Ovary (tissue), 10 donors: ENCODE measurements at places on chromosomes 1 and 21. TPM values are rescaled to one million over a fixed set of nuclear protein-coding genes. Genes with fewer than 3 reads are reported as not detected.

Gene SLC6A17
- 0.05 TPM for total RNA-seq

Gene NHLH1
- 0.10 TPM for total RNA-seq

Gene RBM15
- 23.3 TPM for total RNA-seq

Gene SLC5A3
- 14.9 TPM for total RNA-seq

Gene LHX8
- total RNA-seq = not detected

Gene MATN1
- 0.72 TPM for total RNA-seq

Gene CD1B
- total RNA-seq = not detected

Gene EXTL1
- total RNA-seq = 3.7 TPM

Gene IRF6
- total RNA-seq = 5.4 TPM

Gene ATP1A1
- total RNA-seq = 279 TPM

Gene PAQR6
- total RNA-seq = 1.6 TPM

Gene ZSWIM5
- 11.0 TPM for total RNA-seq

Gene MAN1C1
- total RNA-seq = 20.0 TPM

Gene LAD1
- 4.4 TPM for total RNA-seq

Gene CYP4A22
- not detected for total RNA-seq

Gene CLDN17
- not detected for total RNA-seq

Gene SPATA45
- not detected for total RNA-seq

Gene PDE9A
- 6.9 TPM for total RNA-seq

Gene TRIM58
- total RNA-seq = 0.83 TPM

Gene LIN28A
- total RNA-seq = not detected

Gene PTPRC
- 17.5 TPM for total RNA-seq

Gene LCE3E
- total RNA-seq = not detected

Gene GPR157
- total RNA-seq = 4.8 TPM

Gene HES4
- 4.5 TPM for total RNA-seq

Gene POLR3GL
- 26.9 TPM for total RNA-seq

Gene C1orf21
- total RNA-seq = 64.2 TPM

Gene SPTA1
- total RNA-seq = 0.25 TPM

Gene LMOD1
- 92.6 TPM for total RNA-seq

Gene BSND
- 0.10 TPM for total RNA-seq

Gene C1orf185
- total RNA-seq = not detected

Gene PRAMEF9
- not detected for total RNA-seq

Gene SH3BGR
- total RNA-seq = 1.8 TPM

Gene RIMKLA
- 0.15 TPM for total RNA-seq

Gene LAMTOR5
- total RNA-seq = 103 TPM

Gene RPS27
- 5,494 TPM for total RNA-seq

Gene CATSPERE
- 3.2 TPM for total RNA-seq

Gene SH2D1B
- total RNA-seq = 0.10 TPM

Gene C1orf94
- total RNA-seq = not detected

Gene ANKRD34A
- total RNA-seq = 5.2 TPM

Gene PPP1R12B
- total RNA-seq = 170 TPM

Gene S100A1
- 53.3 TPM for total RNA-seq

Gene ZFP69
- total RNA-seq = 2.5 TPM

Gene OR2T29
- not detected for total RNA-seq

Gene PGLYRP3
- not detected for total RNA-seq

Gene S100A9
- total RNA-seq = 17.4 TPM

Gene ANGPTL7
- total RNA-seq = not detected

Gene SV2A
- total RNA-seq = 3.2 TPM

Gene ACTN2
- total RNA-seq = 2.7 TPM

Gene SPSB1
- total RNA-seq = 20.6 TPM

Gene NBPF6
- not detected for total RNA-seq

Gene GBP4
- 8.4 TPM for total RNA-seq

Gene TSPEAR
- total RNA-seq = not detected

Gene KDF1
- not detected for total RNA-seq
